Stimulated activated CD8-positive, alpha-beta memory T cell treated with anti-CD3 and anti-CD28 coated beads, Interleukin-7, amount 100 ng/mL, for 24 hours (primary cell): ENCODE measurements at places on chromosomes 2 and 18.

DNA sequence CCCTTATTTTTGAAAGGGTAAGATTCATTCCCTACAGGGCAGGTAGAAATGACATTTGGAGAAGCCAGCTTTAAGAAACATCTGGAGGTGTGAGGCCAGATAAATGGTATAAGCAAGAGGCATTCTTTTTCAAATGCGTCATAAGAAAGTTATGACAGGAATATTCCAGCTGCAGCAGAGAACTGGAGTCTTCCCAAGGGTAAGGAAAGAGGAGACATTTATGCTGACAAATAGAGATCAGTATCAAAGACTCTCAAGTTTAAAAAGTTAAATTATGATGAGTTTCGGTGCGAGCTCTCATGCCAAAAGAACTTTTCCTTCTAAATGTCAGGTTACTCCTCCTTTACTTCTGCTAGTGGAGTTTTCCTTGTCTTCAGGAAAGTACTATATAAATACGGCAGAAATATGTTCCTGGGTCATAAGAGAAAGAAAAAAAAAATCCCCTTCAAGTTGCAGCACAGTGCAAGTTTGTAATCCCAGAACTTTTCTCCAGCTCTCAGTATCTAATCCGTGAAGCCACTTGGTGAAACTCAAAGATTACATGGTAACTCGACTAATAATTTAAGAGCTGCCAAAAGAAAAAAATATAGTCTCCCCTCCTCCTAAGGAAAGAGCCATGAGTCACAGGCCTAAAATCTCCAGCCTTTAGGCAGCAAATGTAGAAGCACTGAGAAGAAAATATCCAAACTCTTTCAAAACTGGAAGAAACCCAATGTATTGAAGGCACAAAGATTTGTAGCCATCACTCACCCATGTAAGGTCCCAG is 428.1 kb downstream of the MEIS1 start:
- DNase-seq, result no peak

GRCh38 chr2:144358374-144358964 is 161.4 kb downstream of the ZEB2 start:
- no peak for DNase-seq

GRCh38 chr2:191597186-191597751 is 80.7 kb upstream of the NABP1 start:
- no peak for DNase-seq

- DNase-seq, result no peak
Measured at GRCh38 chr2:130374587-130375290, 18.9 kb downstream of the PTPN18 start.

DNA sequence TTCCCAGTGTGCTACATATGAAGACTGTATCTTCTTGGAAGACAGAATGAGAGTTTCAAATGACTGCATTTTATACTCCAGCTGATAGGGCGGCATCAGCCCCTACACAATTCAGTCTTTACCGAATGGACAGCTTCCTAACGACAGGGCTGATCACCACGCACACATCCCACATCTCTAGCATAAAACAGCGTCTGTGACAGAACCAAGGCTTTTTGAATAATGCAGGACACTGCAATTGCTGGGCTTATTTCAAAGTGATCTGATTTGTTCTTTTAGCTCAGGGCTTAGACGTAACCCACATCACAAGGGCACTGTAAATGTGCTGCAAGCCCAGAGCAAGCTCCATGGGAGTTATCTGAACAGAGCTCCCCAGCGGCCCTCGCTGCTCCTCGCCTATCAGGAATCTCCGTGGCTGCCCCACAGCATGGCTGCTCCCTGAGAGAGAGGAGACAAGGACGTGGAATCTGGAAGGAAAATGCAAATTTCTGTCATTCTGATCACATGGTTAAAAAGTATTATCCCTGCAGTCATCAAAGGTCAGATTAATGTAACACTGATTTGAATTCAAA is 158.5 kb upstream of the ALKAL2 start:
- DNase-seq, result no peak

- no peak for DNase-seq
Measured at GRCh38 chr2:139917690-139918384, 1137.6 kb upstream of the NXPH2 start.

DNA sequence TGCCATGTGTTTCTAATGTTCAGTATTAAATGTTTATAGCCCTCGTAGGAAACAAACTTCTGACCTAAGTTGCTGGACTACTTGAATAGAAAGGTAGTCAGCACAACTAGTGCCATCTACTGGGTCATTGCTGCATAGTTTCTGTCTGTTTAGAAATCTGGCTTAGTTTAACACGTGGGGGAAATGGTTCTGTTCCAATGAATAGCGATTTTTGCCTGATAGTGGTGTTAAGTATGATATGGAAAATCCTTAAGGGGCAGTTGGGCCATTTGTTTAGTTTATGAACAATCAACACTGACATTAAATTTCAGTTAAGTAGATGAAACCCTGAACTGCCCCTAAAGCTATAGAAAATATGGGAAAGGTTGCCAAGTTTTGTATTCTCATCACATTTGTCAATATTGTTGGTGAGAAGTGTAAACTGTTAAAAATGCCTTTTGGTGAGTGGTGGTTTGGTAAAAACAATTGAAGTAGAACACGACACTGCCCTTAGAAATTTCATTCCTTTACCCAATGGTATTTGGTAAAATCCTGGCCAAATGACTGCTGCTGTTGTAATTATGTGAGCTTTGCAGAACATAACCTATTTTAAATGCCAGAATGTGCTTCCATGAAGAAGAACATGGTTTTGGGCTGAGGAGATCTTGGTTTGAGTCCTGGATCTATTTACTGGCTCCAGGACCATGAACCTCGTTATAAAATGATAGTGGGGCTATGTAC is 13.2 kb downstream of the NABP1 start:
- no peak for DNase-seq

DNA sequence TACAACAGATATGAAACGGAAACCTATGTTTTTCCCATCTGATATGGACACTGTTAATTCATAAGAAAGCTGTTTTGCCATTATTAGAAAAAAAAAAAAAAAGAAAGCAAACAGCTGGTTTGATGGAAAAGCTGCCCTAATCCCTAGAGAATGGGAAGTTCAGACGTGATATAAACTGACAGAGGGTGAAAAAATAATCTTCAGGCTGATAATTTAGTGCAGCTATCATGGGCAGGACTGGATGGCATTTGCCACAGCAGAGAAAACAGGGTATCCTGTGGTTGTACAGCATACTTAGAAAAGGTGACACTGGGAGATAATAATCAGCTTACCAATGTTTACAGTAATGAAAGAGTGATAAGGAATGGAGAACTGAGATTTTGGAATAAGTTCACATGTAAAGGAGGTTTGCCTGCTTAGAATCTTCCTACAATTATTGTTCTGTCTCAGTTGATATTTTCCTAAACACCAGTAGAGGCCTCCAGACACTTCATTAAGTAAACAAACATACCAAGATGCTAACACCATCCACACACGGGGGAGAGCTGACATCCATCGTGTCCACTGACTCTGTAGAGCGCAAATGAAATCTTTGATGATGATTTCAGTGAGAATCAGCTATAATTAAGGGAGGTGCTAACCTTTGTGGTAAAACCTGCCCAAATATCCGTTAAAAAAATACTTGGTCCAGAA is 211.6 kb upstream of the MMADHC start:
- no peak for DNase-seq

DNA sequence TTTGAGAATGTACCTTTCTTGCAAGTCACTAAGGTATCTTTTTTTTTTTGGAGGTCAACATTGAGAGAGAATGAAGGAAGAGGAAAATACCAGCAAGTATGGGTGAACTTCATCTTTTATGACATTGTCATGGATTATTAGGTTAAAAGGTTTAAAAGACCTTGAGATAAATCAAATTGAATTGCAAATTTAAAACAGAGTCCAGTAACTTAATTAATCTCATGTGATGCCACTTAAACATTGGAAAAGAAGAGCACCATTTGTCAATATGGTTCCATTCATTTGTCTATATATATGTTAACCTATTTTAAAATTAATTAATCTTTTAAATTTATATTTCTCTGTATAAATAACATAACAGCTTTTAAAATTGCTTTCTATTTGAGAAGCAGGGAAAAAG is 83.8 kb downstream of the PPP1R1C start:
- DNase-seq, result no peak

DNA sequence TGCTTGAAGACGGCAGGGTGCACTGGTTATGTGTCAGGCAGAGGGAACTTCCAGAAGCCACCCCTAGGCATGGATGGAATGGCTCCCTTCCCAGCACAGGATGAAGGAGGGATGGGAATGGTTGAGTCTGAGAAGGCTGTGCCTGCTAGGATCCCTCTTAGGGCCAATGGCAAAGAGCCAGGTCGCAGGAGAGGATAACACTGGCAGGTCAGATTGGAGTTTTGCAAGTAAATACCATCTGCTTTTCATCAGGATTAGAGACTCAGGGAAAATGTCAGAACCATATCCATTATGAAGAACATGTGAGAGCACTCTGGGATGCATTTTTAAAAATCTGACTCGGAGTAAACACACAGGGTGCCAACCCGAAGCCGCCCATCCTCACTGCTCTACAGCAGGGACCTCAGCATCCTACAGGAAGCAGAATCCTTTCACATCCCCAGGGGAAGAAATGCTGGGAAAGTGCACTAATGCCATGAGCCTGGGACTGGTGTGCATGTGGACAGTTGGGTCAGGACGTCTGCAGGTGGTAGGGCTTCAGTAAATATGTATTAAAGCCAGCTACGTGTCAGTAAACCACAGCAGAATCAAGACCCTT is 139.9 kb downstream of the MYT1L start:
- no peak for DNase-seq

DNA sequence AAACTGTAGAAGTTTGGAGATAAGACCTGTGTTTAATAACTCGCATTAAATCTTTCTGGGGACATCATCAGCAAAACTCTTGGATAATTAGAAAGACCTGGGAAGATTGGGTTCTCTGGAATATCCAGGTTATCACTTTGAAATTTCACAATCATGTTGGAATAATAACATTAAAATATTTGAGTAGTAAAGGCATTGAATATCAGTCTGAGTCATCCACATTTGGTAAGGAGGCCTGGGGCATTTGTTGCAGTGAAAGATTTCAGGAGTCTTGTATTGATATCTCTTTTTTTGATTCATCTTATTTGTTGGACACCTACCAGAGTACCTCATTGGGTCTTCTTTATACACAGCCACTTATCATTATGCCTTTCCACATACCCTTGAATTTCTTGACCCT is 95.9 kb downstream of the EPB41L5 start:
- DNase-seq, result no peak
